HT1080 (cell line): ENCODE measurements at places on chromosomes 3 and 15.
A peak's percentile ranks its signal among the peaks of the same experiment; 100 is the strongest.

DNA sequence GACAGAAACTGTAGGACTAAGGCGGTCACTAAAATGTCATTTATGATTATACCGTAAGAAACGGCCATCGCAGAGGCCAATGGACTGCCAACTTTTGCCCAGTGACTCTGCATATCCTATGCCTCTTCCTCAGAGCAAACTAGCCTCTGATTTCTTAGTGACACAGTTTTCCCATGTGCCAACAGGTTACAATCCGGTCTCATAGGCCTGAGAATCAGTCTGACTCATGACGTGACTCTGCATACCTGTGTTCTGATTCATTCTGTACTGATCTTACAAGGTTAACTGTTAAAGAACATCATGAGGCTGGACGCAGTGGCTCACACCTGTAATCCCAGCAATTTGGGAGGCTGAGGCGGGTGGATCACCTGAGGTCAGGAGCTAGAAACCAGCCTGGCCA is 17.8 kb downstream of the RUBCN start:
- DNase-seq: peak; percentile 96

DNA sequence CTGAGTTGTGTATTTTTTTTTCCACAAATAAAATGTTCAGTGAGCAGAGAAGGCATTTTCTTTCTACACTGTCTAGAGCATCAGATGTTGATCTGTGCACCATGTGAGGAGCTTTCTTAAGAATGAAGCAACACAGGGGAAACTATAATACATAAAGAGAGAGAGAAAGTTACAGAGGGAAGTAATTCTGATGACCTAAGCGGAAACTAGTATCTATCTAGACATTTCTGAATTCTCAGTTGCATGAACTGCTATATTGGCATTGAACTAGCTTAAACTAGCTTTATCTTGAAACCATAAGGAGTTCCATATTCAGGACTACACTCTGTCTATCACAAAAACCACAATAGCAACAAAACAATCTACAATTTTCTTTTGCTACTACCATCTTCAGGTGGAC is 822.4 kb downstream of the VGLL3 start:
- DNase-seq: no peak

DNA sequence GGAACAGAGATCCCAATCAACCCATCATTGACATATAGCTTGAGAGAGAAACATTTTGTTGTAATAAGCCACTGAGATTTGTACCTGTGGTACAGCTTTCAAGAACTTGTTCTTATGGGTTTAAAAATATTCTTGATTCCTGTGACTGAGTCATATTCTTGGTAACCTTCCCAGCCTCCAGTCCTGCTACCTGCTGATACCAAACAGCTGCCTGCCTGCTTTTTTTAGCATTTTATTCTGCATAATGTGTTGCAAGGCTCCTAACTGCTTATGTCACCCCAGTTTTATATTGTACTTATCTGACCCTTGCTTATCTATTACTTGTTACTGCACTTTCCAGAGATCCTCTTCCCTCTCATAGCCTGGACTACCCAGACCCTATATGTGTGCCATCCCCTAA is 349.3 kb upstream of the SOX2 start:
- no peak for DNase-seq

DNA sequence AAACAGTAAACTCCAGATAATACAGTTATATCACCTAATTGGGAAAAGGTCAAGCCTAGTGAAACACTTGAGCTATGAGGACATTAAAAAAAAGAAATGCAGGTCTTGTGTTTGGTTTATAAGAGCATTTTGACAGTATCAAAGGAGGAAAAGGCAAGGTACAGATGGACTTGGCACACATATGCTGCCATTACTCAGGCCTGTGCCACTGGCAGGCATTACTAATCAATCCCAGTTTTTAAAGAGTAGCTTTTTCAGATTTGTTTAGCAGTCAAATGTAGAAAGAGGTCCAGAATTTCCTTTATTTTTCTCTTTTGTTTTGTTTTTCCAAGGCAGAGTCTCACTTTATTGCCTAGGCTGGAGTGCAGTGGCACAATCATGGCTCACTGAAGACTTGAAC is 38.9 kb downstream of the MDFIC2 start:
- DNase-seq: no peak

- no peak for DNase-seq
Observed at GRCh38 chr15:32107477-32108080, 77.3 kb downstream of the CHRNA7 start.

DNA sequence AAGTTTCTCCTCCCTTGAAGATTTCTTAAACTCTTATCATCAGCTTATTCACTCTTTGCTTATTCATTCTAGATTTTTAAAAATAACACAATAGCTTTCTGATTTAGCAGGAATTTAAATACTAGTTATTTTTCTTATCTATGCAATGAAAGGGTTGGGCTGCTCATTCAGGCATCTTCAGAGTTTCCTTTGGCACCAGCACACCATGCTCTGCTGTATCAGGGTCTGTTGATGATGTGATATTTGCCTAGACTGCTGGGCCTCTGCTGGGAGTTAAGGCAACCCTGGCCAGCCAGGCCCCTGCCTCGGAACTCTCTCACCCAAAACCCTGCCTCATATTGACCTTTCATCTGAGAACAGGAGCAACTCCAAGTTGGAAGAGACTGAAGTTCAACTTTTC is 35.0 kb downstream of the DRD3 start:
- no peak for DNase-seq

GRCh38 chr3:114418107-114418506 is 124.3 kb downstream of the TIGIT start:
- no peak for DNase-seq

- peak; percentile 32 for DNase-seq
Observed at GRCh38 chr3:145857956-145858355, 303.0 kb downstream of the PLOD2 start.

DNA sequence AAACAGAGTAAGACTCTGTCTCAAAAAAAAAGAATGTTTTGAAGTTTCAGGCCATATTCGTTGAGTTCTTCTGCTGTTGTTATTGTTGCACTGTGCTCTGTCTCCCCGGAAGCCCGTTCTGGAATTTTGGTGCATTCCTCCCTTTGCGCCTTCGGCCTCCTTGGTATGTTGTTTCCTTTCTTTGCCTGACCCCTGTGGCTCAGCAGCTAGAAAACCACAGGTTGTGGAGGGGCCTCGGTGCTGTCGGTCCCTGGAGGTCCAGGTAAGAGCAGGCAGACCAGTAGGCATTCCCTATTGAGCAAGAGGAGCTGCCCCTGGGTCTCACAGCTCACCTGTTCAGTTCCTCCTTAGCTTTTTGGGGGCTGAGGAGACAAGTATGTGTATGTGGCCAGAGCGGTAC is 51.0 kb upstream of the DLG1 start:
- no peak for DNase-seq

- no peak for DNase-seq
Observed at GRCh38 chr3:119778811-119779210, 3.1 kb upstream of the NR1I2 start.

- DNase-seq: peak; percentile 30
Observed at GRCh38 chr3:125512135-125512920, 7.7 kb downstream of the SNX4 start.

DNA sequence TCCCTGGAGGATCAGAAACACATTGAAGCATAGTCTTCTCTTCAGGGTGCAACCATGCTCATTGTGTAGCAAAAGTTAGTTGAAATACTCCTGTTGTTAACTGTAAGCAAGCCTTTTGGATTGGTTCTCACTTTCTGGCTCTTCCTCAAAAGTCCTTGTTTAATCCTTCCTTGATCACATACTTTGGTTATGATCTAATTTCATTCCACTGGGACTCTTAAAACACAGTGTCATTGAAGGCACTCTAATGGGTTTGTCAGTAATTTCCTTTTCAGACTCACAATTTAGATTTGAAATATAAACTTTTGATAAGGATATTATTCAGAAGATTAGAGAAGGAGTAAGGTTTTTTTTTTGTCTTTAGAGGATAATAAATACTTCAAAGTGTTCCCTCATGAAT is 451.7 kb upstream of the SGO1 start:
- no peak for DNase-seq

- DNase-seq: no peak
Observed at GRCh38 chr3:32759342-32759741, 58.5 kb upstream of the TRIM71 start.

GRCh38 chr3:29463304-29463703 is 182.4 kb downstream of the RBMS3 start:
- DNase-seq: no peak

- DNase-seq: no peak
Observed at GRCh38 chr3:123685780-123686179, 100.9 kb upstream of the HACD2 start.

- DNase-seq: peak; percentile 64
Observed at GRCh38 chr3:159236321-159236720, 434.5 kb downstream of the MFSD1 start.

GRCh38 chr15:36332301-36332700 is 247.1 kb upstream of the CDIN1 start:
- DNase-seq: no peak

GRCh38 chr3:194988495-194989165 is 282.3 kb downstream of the XXYLT1 start:
- DNase-seq: peak; percentile 71

GRCh38 chr3:79249701-79250100 is 518.1 kb downstream of the ROBO1 start:
- peak; percentile 3 for DNase-seq

DNA sequence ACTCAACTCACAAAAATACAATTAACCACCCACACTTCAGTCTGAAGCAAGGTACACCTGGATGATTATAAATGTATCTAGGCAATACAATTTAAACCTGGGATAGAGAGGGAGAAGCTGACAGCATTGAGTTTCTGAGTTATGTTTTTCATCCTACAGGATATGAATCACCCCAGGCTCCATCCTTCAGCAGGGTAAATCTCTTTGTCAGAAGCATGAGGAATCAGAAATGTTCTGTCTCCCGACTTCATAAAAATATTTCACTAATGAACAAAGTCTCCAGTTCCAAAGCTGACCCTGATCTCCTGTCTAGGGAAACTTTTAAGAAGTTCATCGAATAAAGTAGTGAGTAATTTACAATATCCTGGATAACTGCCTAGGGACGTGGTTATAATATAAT is 25.5 kb upstream of the FRMD4B start:
- peak; percentile 86 for DNase-seq

GRCh38 chr3:139838269-139838957 is 96.6 kb upstream of the CLSTN2 start:
- DNase-seq: no peak

DNA sequence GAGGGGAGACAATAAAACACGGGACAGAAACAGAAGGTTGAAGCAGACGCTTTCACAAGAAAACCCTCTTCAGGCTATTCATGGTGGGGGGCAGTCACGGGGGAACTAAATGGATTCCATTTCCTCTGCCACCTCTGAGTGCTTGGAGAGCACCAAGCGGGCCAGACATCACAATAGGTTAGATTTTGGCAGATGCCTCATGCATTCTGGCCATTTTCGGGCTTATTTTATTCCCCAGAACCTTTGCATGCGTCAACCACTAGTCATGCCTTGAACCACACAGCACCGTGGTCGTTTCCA is 82.2 kb downstream of the RORA start:
- no peak for DNase-seq

- no peak for DNase-seq
Observed at GRCh38 chr3:63832395-63832794, 13.3 kb downstream of the C3orf49 start.

GRCh38 chr3:9251055-9251786 is 1.8 kb upstream of the SRGAP3 start:
- no peak for DNase-seq

DNA sequence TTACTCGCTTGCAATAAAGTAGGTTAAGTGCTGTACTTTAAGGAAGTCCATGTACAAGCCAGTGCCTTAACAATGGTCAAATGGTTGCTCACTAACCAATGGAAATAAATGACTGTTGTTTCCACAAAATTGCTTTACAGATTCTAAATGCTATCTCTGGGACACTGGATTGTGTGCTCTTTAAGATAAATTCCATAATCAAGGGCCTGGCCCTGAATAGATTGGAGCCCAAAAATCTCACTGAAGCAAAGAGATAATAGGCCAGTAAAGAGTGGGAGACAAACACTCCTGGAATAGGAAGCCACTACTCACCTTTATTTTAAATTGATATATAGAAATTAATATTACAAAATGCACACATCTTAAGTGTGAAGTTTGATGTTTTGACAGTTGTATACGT is 62.4 kb upstream of the GOLGA6B start:
- no peak for DNase-seq

GRCh38 chr15:28273468-28273867 is 48.5 kb downstream of the HERC2 start:
- DNase-seq: no peak

- DNase-seq: no peak
Observed at GRCh38 chr3:168284728-168285127, 189.0 kb upstream of the GOLIM4 start.

GRCh38 chr15:72724028-72724427 is 38.0 kb downstream of the BBS4 start:
- DNase-seq: peak; percentile 3

DNA sequence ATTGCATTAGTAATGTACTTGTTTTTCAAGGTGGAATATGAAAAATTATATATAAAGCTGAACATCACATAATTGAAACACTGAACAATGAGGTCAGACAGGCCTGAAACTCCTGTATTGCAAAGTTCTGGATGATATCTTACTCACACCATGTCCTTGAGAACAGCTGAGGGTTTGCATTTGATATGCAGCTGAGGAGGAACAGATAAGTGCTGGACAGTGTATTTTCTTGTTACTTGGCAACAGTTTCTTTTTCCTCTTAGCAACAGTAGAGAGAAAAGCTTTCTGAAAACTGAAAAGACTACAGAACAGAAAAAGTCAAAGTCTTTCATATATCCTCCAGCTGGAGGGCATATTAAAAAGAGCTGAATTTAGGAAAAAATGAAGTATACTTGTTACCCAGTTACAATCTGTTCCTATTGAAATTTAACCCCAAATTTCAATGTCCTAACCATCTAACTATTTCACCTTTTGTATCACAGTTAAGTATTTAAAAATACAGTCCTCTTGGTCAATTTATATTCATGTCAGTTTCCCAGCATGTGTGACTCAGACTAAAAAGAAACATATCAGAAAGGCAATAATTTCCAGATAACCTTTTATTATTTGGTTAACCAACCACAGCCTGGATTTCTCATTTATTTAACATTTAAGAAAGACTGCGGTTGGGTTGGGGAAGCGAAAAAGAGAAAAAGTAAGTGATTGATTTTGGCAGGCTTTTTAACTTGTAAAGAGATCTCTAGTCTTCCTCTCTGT is 733.0 kb upstream of the DPPA4 start:
- DNase-seq: peak; percentile 40

DNA sequence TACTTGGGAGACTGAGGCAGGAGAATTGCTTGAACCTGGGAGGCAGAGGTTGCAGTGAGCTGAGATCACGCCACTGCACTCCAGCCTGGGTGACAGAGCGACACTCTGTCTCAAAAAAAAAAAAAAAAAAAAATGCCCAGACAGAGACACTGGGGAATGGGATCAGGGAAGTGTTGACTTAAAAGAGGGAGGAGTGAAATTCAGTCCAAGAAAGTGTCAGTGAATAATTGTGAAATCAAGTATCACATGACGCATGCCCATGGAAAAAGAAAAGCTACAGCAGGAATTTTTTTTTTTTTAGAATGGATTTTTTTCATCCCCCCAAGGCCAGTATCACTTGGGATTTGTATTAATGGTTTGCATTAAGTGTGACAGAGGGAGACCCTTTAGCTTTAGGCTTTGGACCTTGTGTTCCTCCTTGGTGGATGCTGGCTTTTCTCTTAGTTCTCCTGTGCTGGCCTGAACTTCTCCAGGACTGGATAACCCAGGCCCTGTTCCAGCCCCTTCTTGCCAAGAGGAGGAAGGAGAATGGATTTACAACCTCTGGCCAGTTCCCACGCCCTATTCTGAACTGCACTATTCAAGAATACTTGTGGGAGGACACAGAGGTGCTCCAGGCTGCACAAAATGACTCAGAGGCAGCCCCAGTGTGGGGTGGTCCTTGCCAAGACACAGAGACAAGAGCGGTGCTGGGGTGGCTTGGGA is 36.7 kb upstream of the ZNF774 start:
- peak; percentile 50 for DNase-seq
